ENCODE measurements at places on chromosomes 1 and 21. TPM values are rescaled to one million over a fixed set of nuclear protein-coding genes. Genes with fewer than 3 reads are reported as not detected.

DNA sequence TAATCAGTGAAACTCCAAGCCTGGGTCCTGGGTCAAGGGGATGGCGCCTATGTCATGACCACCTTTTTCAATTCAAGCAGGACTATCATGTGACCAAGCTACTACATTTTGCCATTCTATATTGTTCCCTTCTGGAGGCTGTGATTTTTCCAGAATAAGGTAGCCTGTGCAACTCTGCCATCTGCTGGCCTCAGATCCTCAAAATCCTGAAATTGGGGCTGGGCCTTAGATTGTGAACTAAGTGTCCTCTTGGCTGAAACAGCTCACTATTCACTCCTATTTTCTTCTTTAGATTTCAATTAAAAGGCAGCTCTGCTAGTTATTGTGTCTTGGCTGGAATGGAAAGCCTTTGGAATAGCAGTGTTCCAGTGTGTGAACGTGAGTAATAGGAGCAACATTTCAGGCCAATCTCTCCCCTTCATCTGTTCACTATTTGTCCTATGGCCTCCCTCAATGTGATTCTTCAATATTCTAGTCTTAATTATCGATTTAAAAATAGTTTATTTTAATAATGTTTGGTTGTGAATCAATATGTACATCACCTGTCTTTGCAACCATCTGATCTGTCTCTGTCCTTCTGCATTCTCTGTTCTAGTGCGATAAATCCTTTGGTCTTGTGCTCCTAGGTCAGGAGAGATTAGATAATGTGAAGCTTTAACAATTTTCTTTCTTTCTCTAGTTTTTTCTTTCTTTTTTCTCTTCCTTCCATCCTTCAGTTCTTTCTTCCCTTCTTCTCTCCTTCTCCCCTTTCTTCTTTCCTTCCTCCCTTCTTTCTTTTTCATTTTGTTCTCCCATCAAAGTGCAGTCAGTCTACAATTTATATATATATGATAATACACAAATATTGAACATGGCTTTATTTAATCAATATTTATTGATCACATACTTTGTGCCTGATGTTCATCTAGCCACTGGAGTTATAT lies 69.8 kb downstream of the CR1 start:
- no peak overlapping the region for H3K4me3 ChIP-seq
- no peak for DNase-seq
- H3K36me3 ChIP-seq, result no peaks in the 10 kb centered on the region
- no peaks in the 10 kb centered on the region for H3K4me1 ChIP-seq

GRCh38 chr1:157104598-157105293 lies 5.1 kb upstream of the ETV3L start:
- no peak overlapping the region for H3K4me3 ChIP-seq
- no peak for DNase-seq

- H3K4me3 ChIP-seq, result peak overlapping the region; percentile 89
- H3K27ac ChIP-seq, result peak overlapping the region; percentile 98
- H3K4me1 ChIP-seq, result peaks cover 20% of the 10 kb centered on the region
- no peaks in the 10 kb centered on the region for H3K27me3 ChIP-seq
Measured at GRCh38 chr1:26696654-26697430, 1.0 kb downstream of the ARID1A start.

DNA sequence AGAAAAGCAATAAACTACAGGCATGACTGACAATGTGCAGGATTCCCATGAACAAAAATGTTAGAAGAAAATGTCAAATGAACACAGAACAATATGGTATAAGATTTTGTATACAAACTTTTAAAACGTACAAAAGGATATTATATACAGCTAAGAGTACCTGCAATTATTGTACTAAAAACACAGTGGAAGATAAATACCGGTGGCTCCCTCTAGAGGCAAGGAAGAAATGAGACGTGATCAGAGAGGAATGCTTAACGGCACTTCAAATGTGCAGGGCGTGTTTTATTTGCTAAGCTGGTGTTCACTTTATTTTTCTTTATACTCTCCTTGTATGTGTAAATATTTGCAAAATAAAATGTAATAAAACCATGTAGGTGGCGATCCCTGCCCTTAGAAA lies 191.8 kb upstream of the SAMSN1 start:
- H3K36me3 ChIP-seq, result no peaks in the 10 kb centered on the region
- no peak overlapping the region for H3K4me3 ChIP-seq
- no peaks in the 10 kb centered on the region for H3K4me1 ChIP-seq
- no peaks in the 10 kb centered on the region for H3K27me3 ChIP-seq

DNA sequence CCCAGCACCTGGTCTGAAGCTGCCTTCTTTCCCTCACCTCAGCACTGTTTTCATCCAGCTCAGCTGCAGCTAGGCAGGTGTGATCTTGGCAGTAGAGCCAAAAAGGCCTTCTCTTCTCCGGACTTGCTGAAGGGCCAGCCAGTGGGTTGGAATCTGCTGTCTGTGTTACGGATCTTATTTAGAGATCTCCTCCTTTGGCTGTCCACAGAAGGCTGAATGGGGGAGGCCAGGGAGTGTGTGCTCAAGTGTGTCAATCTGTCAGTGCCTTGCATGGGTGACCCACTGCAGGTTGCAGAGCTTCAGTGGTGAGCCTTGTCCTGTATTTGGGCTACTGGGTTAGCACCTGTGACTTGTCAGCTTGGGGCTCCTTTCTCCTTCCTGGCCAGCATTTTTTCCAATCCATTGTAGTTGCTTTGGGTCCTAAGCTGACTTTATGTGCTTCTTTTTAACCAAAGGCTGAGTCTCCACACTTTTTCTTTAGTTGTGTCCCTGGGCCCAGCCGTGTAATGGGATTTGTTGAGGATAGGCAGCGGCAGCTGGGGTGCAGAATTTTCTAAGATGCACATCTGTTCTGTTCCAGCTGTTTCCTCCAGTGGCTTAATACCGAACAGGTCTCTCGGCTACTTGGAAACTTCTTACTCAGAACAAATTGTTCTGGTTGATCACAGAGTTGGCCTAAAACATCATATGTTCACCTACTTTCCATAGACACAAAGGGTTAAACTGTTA lies 126.8 kb downstream of the PEX14 start:
- no peaks in the 10 kb centered on the region for H3K27me3 ChIP-seq
- H3K36me3 ChIP-seq, result no peaks in the 10 kb centered on the region
- DNase-seq, result peak; percentile 31
- H3K4me1 ChIP-seq, result no peaks in the 10 kb centered on the region

- H3K36me3 ChIP-seq, result no peaks in the 10 kb centered on the region
- no peak overlapping the region for H3K27ac ChIP-seq
- H3K27me3 ChIP-seq, result no peaks in the 10 kb centered on the region
- H3K4me1 ChIP-seq, result no peaks in the 10 kb centered on the region
- no peak overlapping the region for H3K4me3 ChIP-seq
Measured at GRCh38 chr1:52238887-52239707, 97.2 kb downstream of the ZFYVE9 start.

TACSTD2 gene
- total RNA-seq, result 335 TPM

PRMT6 gene
- 6.7 TPM for total RNA-seq

TRIM63 gene
- 4.0 TPM for total RNA-seq

C1QA gene
- 104 TPM for total RNA-seq

Measured in breast epithelium (tissue), 4 donors.